ENCODE measurements at places on chromosomes 4 and X.
A peak's percentile ranks its signal among the peaks of the same experiment; 100 is the strongest.

DNA sequence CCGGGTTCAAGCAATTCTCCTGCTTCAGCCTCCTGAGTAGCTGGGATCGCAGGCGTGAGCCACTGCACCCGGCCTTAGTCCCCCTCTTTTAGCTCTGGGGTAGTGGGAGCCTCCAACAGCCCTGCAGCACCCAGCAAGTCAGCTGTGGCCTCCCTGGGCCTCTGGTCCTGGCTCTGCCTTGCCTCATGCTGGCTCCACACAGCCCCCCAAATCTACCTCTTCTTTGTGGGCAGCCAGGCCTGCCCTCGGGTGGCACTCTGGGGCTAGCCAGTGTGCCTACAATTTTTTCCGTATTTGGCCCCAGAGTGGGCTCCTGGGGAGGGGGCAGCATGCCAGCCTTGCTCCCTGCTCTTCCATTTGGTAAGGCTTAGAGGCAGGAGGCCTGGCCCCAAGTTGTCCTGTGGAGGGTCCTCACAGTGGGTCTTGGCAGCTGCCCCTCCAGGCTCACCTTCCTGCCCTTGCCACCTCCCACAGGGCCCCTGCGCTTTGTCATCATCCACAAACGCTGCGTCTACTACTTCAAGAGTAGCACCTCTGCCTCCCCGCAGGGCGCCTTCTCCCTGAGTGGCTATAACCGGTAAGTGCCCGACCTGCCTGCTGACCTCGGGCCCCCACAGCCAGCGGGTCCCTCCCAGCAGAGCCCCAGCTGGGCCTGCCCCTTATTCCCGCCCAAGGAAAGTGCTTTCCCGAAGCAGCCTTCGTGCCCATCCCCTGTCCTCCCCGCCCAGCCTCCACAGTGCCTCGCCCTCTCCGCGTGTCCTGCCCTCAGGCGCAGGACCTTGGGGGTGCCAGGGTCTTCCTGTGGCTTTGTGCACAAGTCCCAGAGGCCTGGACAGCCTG is 21.0 kb upstream of the ADD1 start:
- no peak for DNase-seq

DNA sequence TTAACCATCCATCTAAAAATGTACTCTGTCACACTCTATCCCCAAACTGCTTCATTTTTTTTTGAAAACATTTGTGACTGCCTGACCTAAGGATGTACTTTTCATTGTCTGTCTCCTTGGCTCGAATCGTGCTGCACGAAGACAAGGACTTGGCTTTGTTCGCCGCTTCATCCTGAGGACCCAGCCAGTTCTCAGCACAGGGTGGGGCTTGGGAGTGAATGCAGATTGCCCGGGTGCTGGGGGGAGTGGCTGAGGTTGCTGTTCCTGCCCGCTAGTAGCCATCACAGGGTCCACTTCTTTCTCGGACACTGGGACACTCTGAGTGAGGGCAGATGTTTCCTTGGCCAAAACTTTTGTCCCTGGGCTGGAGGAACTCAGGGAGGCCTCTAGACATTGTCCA is 70.1 kb upstream of the CLCN4 start:
- no peak for DNase-seq

DNA sequence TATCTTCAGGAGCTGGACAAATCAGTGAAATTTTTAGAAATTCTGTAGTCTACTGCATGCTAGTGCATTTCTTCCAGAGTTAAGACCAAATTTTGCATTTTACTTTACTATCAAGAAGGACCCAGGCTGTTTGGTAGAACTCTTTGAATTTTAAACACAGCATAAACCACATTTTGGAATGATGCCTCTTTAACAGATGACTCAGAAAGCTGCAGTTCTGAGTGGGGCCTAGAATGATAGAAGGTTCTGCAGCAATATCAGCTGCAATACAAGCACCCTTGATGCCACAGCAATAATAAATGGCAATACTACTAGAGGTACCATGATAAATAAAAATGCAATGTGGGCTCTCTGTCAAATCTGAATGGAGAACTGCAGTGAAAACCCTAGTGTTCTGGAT is 198.7 kb downstream of the TMA16 start:
- DNase-seq = no peak

- no peak for DNase-seq
Observed at GRCh38 chr4:24650849-24651640, 66.7 kb upstream of the DHX15 start.

- DNase-seq = no peak
Observed at GRCh38 chr4:65623506-65623905, 46.8 kb downstream of the EPHA5 start.

GRCh38 chrX:13401724-13402123 is 81.9 kb upstream of the ATXN3L start:
- no peak for DNase-seq

GRCh38 chr4:188821500-188821899 is 682.3 kb downstream of the TRIML1 start:
- no peak for DNase-seq

- no peak for DNase-seq
Observed at GRCh38 chr4:62194342-62194741, 994.2 kb downstream of the ADGRL3 start.

- DNase-seq = no peak
Observed at GRCh38 chr4:13403326-13403725, 80.8 kb downstream of the RAB28 start.

DNA sequence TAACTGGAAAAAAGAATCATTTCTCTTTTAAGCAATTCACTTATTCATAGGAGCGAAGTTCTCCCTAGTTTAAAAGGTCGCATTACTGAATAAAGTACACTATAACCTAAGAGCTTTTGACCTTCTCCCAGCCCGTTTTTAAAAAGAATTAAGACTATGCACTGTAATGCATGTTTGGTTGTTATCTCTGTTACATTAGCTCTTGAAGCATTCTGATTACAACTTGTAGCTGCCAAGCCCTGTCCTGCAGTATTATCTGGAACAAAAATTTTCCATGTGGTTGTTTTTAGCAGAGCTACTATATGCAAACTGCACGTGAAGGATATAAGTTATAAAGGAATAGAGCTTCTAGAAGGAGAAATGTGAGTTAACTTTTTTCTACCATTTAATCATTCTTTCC is 8.1 kb downstream of the GAB1 start:
- no peak for DNase-seq

DNA sequence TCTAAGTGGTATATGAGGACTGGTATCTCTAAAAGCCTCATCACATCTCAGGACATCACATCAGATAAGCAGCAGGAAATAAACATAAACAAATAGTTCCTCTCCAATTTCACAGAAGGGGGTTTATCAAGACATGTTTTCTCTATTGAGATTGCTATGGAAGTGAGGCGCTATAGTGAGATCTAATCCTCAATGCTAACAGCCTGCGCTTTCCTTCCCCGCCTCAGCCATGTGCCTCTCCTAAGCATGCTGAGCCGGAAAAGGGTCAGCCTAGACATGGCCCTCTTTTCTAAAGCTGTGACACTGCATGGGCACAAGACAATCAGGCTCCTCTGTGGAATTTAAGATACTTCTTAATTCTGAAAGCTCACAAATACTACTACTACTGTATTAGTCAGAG is 286.1 kb downstream of the INPP4B start:
- no peak for DNase-seq

DNA sequence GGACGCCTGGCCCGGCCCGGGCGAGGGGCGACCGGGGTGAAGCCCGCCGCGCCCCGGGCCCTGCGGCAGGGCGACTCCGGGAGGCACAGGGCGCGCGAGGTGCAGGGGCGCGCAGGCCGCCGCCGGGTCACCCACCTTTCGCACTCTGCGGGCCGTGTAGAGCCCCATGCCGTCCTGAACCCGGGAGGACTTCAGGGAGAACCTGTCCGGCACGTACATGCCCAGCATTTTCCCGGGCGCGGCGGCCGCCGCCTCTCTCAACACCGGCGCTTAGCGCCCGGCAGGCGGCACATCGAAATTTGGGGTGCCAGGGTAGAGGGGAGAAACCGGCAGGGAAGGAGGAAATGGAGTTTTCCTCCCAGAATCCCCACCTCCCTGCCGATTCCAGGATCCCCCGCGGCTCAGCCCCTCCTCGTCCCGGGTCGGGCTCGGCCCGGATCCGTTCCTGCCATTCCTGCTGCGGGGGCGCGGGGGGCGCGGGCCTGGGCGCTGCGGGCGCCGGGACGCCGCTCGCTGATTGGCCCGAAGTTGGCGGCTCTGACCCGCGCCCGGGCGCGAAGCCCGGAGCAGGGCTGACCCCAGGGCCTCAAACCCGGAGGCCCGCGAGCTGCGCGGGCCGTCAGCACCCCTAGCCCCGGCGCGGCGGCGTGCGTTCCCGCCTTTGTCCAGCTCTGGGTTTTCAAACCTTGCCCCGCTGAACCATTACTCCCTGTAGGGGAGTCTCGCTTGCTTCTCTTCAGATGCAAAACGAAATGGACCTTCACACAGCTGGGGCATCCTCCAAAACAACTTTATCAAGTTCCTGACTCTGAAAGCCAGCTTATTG is at the start of gene PRDM5:
Gene PRDM5 (minus strand): TSS at position 346 of the 826 bp plus-strand sequence. CDS start 118 bp downstream, at position 228.
- DNase-seq = peak; percentile 12

DNA sequence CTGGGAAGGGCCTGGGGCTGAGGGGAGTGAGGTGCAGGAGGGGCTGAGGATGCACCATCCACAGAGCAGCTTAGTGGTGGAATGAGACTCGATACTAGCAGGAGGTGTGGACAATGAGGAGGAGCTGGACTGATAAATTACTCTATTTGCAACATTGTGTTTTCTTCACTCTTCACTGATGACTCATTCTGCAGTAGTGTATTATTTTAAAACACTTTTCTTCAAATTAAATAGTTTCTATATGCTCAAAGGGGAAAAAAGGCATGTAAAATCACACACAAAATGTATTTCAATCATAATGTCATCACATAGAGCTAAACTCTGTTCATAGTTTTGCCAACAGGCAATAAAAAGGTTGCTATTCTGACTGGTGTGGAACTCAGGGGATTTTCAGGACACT is 467.0 kb upstream of the CTSO start:
- DNase-seq = no peak

GRCh38 chr4:16009153-16009552 is 46.2 kb upstream of the FGFBP2 start:
- no peak for DNase-seq

DNA sequence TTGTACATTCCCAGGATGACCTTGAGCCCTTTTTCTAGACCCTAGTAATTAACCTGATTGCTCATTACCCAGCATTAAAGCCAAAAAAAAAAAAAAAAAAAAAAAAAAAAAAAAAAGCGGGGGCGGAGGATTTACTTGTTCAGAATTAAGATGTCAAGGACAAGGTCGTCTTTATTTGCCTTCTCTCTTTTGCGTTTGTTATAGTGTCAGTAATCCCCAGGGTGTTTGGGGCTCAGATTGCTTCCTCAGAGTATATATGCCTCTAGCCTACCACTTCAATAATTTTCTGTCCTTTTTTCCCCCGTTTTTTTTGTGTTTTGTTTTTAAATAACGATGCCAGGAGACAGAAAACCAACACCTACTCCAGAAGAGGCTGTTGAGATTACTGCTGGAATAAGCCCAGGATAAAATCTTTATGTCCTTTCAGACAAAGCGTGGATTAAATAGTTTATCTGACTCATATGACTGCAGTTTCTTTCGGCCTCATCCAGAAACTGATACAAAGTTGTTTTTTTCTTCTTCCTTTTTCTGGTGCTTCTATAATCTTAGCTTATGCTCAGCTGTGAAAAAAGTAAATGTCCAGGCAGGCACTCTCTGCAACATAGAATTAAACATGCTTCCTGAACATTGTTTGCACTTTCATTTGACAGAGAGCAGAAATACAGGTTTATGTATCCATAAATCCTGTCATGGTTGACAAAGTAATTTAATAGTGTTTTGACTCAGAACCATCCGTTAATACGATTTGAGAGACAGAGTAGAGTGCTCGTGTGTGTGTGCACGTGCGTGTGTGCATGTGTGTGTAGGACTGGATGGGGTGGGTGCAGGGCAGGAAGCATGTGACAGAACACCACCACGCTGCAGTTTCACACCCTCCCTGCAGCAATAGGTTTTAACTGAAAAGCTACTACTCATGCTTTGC is 138.6 kb downstream of the AFF1 start:
- no peak for DNase-seq

- no peak for DNase-seq
Observed at GRCh38 chr4:7782783-7783182, 156.9 kb downstream of the AFAP1 start.

GRCh38 chrX:119512146-119512800 is 44.0 kb downstream of the SLC25A5 start:
- peak; percentile 36 for DNase-seq

GRCh38 chr4:10183462-10183861 is 66.9 kb upstream of the WDR1 start:
- no peak for DNase-seq

GRCh38 chr4:136939781-136940180 is 592.5 kb downstream of the PCDH18 start:
- no peak for DNase-seq

DNA sequence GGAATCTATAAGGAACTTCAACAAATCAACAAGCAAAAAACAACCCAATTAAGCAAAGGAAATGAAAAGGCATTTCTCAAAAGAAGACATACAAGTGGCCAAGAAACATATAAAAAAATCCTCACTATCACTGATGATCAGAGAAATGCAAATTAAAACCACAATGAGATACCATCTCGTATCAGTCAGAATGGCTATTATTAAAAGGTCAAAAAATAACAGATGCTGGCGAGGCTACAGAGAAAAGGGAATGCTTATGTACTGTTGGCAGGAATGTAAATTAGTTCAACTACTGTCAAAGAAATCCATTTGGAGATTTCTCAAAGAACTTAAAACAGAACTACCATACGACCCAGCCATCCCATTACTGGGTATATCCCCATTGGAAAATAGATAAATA is 292.4 kb upstream of the FAT1 start:
- no peak for DNase-seq

GRCh38 chrX:2664502-2664901 is 26.6 kb upstream of the CD99 start:
- DNase-seq = no peak

DNA sequence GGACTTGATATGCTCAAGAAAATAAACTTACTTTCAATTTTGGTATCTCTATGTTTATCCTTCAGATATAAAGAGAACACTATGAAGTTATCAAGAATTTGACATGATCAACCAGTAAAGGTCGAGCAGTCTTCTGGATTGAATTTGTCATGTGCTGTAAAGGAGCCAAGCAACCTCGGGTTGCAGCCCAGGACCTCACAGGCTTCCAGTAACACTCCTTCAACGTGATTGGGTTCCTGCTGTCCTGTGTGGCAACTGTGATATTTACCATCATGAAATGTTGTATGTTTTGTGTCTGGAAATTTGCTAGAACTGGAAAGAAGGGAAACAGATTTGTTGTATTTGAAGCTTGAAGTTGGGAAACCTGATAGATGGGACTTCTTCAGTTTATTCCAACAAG is 52.0 kb upstream of the UGT2B7 start:
- no peak for DNase-seq
